ENCODE measurements at places on chromosomes 2 and 18. TPM values are rescaled to one million over a fixed set of nuclear protein-coding genes. Genes with fewer than 3 reads are reported as not detected.

DNA sequence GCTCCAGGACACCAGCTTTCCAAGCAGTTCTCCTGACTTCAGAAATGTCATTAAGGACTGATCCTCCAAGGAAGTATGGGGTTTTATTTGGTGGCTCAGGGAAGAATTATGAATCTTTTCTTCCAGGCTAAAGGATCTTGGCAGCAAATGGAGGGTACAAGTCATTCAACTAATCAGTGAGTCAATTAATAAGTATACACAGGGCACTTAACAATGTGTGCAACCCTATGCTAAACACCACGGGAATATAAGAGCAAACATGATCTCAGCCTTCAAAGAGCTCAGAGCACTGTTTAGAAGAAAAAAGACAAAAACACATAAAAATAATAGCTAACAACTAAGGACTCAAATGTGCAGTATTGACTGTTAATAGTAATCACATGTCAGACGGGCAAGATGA, 234.5 kb downstream of the SETBP1 start:
- DNase-seq, result no peak

IL37 gene
- not detected for polyA plus RNA-seq

CD207 gene
- not detected for polyA plus RNA-seq

GRCh38 chr2:162197069-162197825, 45.2 kb upstream of the GCG start:
- no peak for DNase-seq

DNA sequence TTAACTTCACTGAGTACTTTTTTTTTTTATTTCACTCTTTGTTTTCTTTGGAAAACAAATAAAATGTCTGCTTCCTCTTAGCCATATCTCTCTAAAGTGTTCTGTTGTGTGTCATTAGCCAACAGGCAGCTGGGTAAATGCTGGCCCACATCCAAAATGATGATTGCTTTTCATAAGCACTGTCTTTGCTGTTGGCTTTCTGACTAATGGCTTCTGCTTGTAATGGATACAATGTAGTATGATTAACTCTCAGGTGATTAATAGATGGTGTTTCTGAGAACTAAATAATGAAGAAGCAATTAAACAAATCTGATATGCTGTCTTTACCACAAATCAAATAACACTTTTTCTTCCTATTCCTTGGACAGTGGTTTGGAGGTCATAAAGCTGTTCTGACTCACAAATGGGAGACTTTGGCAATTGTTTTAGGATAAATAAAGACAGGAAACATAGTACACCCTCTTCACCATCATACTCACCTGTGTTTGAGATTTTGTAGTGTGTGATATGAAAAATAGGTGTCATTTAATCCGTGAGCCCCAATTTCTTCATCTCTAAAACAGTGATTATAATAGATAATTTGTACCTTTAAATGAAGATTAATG, 888.4 kb downstream of the TSN start:
- DNase-seq, result no peak

HRH4 gene
- 0.14 TPM for polyA plus RNA-seq

- no peak for DNase-seq
Observed at GRCh38 chr2:133497270-133497893, 70.9 kb downstream of the NCKAP5 start.

GRCh38 chr2:22198381-22199283, 1074.9 kb downstream of the TDRD15 start:
- no peak for DNase-seq

- no peak for DNase-seq
Observed at GRCh38 chr2:148888986-148889385, 14.0 kb downstream of the KIF5C start.

GRCh38 chr2:48107326-48107925, 201.1 kb upstream of the FBXO11 start:
- DNase-seq, result no peak

KYNU gene
- 5.6 TPM for polyA plus RNA-seq

DNA sequence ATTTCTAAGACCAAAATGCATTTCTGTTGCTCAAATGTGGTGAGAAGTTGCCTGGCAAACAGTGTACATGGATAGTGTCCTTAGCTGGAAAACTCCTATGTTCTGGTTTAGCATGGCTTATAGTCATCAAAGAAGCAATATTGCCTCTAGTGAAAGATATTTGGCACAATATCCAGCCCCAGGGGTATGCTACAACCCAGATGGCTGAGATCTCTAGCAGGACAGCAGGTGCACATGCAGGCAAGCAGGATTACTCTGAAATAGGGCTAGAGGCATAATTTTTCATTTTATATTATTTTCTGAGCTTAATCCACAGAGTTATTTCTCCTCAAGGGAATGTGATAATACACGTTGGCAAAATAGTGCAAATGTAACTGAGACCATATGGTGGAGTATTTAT, 34.0 kb downstream of the CCDC195 start:
- DNase-seq, result no peak

- DNase-seq, result no peak
Observed at GRCh38 chr2:23506531-23507266, 121.7 kb downstream of the KLHL29 start.

DNA sequence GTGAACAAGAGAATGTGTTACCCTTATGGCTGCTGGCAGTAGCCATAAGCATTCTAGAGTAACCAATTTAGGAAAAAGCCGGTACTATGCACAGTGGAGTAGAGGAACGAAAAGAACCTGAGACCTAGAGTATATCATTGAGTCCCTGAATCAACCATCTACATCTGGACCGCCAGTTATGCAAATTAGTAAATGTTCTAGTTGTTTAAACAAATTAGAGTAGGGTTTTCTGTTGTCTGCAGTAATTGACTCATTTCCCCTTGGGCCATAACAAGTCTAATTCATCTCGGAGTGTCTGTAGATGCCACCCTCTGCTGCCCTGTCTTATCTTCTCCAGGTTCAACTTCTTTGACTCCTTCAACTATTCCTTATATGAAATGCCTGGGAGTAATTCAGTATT, 60.1 kb upstream of the CAPN13 start:
- DNase-seq, result no peak

- no peak for DNase-seq
Observed at GRCh38 chr18:63220903-63221302, 98.7 kb downstream of the BCL2 start.

DNA sequence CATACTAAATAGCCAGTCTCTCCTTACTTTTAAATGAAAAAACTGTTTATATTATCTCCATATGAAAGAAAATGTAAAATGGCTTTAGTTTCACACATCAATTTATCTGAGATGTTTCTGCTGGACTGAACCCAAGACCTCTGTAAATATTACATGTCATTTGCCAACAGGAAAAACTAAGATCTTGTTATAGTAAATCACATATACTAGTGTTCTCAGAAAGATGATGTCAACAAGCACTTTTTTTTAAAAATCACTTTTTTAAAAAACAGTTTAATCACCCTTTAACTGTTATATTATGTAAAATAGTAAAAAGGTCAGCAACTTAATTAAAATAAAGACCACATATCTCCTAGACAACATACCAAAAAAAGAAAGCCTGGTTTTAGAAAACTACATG, 46.3 kb downstream of the PTPN2 start:
- no peak for DNase-seq

Measured in renal pelvis (tissue), 12 donors.